A549 (cell line): ENCODE measurements at places on chromosomes 16 and 17.

GRCh38 chr17:55794725-55795482 lies 44.1 kb downstream of the PCTP start:
- no peak for DNase-seq

DNA sequence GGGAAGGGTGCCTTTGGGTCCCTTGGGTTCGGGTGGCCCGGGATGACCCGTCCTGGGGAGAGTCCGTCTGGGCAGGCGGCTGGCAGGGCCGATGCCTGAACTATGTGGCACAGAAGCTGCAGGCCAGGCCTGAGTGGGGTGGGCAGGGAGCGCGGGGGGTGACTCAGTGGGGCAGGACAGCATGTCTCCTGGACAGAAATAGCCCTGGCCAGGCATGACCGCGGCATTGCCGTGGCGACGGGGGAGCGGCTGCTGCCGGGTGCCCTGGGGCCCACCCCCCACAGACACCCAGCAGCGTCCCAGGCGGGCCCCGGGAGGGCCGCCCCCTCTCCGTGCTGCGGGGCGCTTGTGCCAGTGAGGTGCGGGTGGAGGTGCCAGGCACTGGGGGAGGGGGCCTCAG lies 1.8 kb upstream of the C1QTNF8 start:
- DNase-seq: no peak

GRCh38 chr16:78395035-78395434 lies 295.6 kb downstream of the WWOX start:
- DNase-seq: no peak

DNA sequence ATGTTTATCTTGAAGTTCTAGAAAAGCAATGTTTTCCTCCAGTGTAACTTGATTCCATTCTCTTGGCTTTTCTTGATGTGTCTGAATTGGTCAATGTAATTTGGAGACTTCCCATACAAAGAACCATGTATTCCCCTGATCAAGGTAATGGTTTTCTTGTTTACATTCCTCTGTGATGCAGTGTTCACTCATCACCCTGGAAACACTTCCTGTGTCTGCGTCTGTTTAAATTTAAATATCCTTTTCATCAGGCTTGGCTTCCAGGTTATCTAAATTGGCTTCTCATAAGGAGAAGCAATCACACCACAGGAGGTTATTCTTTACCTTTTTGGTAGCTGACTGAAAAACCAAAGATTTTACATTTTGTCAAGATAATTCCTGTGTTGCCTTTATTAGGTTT lies 237.3 kb upstream of the WSCD1 start:
- peak; percentile 62 for DNase-seq

DNA sequence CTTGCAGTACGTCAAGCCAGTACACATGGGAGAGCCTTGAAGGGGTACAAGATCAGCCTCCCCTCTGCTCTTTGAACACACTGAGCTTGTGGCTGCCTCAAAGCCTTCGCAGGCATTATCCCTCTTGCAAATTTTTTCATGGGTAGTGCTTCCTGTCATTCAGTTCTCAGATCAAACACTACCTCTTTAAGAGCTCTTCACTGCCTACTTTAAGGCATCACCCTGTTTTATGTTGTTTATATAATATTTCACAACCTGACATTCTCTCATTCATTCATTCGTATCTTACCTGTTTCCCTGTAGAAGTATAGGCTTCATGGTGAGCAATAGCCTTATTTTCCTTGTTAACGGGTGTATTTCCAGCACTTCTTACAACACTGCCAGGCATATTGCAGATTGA lies 269.1 kb downstream of the CDH13 start:
- DNase-seq: no peak

DNA sequence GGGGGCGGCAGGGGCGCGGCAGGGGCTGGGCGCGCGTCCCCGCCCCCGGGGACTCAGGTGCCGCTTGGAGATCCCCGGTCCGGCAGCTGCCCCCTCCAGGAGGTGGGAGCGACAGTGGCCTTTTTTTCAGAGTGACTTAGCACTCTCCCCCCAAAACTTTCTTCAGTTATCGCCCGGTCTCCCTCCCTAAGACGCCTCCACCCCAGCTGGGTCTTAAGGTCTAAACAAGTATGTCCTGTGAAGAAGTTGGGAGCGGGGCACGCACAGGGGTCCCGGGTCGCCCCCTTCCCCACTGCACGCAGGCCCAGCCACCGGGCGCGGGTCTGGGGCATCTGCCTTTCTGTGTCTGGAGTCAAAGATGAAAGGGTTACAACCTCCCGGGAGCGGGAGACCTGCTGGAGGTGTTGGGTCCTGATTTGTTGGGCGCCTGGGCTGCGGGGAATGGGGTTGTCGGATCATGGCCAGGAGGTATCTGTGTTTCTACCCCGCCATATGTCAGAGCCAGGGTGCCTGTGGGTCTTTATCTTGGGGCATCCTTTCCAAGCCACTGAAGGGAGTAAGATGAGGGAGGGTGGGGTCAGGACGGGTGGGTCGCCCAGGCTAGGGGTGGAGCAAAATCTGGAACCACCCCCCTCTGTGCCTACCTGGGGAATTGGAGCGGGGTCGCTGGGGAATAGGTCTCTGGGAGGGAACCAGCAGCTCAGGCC lies 757 bp downstream of the FMNL1 start:
- DNase-seq: no peak

DNA sequence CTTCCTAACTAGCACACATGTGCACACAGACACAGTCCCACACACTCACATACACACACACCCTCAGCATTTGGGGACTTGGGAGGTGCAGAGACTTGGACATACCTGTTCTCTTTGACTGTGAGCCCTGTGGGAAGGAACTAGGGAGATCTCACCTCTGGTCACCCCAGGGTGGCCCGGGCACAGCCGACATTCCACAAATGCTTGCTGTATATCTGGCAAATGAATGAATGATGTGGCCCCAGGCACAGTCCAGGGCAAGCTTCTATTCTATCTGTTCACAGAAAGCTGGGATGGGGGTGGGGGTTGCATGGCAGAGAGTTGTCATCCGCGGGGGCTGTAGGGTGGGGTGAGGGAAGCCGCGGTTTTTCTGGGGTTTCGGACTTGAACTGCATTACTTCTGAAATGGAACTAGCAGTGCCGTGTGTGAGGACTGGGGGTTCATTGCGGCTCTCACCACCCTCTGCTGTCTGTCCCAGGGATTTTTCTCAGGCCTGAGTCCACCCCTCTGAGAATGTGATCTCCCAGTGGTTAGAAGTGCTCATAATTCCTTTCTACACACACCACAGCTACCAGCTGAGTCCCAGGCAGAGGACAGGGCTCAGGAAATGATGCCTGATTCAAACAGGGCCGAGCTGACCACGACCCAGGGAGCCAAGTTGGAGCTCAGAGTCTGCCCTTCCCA lies 3.3 kb upstream of the RIPOR1 start:
- no peak for DNase-seq

DNA sequence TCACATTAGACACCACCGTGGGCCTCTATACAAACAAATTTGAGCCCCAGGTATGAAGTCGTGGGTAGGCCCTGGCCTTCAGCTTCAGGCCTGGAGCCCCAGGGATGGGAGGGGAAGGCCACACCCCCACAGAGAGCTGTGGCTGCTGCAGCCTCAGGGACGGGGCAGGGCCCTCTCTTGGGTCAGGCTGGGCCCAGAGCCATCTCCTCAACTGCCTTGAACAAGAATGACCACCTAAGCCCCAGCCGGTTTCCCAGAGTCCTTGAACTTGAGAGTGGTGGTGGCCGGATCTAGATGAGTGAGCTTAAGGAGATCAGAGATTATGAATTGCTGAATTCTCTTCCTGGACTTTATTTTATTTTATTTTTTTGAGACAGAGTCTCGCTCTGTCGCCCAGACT lies 18.6 kb downstream of the SCNN1B start:
- no peak for DNase-seq

- no peak for DNase-seq
Observed at GRCh38 chr16:11452746-11453389, 107.6 kb downstream of the RMI2 start.

DNA sequence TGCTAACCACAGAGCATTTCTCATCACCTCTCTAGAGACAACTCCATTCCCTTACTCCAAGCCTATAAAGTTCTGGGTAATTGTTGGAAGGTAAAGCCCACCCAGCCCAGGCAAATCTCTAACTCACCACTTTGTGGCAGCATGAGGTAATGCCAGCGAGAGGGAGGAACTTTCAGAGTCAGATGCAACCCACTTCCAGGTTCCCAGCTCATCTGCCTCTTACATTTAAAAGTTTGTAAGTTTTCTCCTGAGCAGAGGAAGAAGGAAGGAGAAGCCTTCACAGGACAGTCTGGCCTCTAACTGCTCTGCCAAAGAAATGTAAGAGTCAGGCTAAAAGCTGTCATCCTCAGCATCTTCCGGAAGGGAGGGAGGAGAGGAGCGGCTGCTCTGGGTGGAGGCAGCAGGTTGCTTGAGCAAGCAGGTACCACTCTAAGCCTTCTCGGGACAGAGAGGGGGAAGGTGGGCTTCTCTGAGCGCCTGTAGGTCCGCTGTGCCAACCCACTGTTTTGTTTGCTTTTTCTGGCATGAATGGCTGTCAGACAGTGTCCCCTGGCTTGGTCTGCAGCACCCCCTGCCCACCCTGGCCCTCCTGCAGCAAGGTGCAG lies 1.0 kb downstream of the ZNF319 start:
- peak; percentile 31 for DNase-seq

DNA sequence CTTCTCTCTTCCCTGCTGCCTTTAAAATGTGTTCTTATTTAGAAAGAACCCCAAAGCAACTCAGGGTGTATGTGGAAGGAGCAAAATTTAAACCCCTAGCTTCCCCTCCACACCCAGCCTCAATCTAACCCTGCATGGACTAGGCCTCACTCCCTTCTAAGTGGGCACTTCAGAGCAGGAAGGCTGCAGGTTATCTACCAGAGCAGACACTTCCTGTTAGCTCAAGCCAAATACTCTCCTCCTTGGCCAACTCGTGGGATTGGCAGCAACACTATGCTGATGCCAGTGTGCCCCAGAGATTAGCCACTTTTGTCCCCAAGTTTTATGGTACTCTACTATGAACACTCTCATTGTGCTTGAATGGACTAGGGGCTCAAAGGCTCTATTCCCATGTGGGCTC lies 35.6 kb downstream of the CCDC42 start:
- no peak for DNase-seq

- peak; percentile 44 for DNase-seq
Observed at GRCh38 chr17:4362141-4362540, 4.3 kb downstream of the UBE2G1 start.

- DNase-seq: no peak
Observed at GRCh38 chr16:50602531-50603205, 54.5 kb downstream of the NKD1 start.

- no peak for DNase-seq
Observed at GRCh38 chr16:1225051-1225451, at the start of gene TPSG1. TPSG1 (minus strand) TSS chr16:1225268; CDS start chr16:1225252, 16 bp downstream.
